Activated CD4-positive, alpha-beta memory T cell treated with anti-CD3 and anti-CD28 coated beads, Interleukin-2, amount 10 ng/mL, durations not matched to agents 7 days and 5 days (primary cell): ENCODE measurements at places on chromosomes 3 and 15.

DNA sequence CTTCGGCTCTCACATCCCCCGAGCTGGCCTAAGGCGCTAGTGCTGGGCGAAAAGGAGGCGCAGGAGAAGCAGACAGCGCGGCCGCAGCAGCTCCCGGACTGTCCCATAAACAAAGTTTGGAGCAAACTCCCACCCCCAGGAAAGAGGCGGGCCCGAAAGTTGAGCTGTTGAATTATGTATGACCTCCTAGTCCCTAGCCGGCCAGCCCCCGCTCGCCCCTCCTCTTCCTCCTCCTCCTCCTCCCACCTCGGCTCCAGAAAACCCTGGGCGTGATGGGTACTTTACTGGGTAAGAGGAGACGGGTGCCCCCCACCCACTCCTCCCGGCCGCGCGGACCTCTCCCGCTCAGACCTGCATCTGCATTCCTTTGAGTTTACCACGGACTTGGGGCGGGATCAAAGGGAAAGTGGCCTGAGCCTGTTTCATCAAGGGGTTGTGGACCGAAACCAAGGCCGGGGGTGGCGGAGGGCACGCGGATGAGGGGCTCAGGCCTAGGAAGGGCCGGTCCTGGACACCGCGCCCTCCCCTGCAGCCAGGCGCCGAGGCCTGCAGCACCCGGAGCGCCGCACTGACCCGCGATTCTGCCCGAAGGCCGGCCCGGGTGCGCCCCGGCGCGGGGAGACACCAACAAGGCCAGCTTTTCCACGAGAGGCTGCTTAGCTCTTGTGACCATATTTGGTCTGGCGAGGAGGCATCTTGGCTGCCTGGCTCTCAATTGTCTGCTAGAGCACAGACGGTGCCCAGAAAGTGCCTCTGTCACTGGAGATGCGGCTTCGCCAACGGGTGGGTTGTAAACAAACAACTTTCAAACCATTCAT is at the start of gene WWTR1:
Gene WWTR1 (minus strand): TSS at position 100 of the 818 bp plus-strand sequence. CDS start 719 bp downstream, outside the sequence.
- peak; percentile 58 for DNase-seq

- DNase-seq, result no peak
Measured at GRCh38 chr3:146133441-146133840, 27.5 kb downstream of the PLOD2 start.

DNA sequence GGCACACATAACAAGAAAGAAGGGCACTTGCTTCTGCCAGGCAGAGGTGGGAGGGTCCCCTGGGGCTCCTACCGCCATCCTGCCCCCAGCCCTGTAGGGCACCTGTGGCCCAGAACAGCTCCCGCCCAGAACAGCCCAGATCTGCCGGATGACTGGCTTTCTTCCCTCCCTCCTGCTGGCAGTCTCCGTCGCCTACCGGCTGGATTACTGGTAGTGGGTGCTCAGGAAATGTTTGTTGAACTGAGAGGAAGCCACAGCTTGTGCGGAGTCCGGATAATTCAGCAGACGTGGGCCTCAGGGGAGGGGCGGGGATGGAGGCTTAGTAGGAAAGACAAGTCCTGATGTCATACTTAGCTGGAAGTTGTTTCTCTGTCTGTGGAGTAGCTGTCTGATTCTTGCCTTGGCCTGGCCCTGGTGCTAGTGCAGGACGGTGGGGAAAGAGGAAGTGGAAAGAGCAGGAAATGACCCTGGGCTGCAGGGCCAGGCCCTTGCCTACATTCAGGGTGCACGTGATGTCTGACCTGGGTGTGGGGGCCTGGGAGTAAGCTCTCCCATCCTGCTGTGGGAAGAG is 6.7 kb downstream of the CCDC9B start:
- DNase-seq, result no peak

DNA sequence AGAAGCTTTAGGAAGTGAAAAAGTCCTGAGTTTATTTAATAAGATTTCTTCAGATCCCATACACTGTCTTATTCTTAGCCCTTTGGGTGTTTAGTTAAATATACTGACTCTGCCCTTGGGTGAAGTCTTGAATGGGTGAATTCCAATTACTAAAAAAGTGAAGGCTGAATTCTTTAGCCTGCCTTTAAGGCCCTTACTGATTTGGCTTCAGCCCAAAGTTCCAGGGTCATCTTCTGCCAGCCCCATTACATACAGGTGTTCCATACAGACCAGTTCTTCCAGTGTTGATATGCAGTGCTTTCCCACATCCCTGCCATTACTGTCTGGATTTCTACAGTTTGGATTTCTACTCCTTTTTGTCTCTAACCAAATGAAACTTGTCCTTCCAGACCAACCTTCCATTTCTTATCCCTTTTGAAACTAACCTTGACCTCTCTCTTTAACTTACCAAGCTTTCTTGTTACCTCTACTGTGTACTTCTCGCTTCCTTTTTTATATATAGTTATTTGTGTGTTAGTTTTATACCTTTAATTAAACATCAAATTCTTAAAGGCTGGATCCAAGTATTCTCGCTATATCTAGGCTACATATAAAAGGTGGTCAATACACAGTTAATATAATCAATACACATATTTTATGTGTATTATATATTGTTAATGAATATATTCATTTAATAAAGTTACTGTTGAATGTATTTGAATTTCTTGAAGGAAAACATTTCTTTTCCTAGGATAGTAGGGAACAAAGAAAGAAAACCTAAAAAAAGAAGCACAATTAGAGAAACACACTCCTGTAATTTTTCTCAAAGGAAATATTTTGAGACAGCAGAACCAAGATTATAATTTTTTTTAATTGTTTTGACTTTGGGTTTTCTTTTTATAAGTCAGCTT is 15.0 kb downstream of the MBNL1 start:
- DNase-seq, result no peak

- DNase-seq, result no peak
Measured at GRCh38 chr3:141355242-141355641, 13.1 kb upstream of the ZBTB38 start.

- no peak for DNase-seq
Measured at GRCh38 chr3:130384476-130385025, 39.1 kb downstream of the COL6A5 start.

DNA sequence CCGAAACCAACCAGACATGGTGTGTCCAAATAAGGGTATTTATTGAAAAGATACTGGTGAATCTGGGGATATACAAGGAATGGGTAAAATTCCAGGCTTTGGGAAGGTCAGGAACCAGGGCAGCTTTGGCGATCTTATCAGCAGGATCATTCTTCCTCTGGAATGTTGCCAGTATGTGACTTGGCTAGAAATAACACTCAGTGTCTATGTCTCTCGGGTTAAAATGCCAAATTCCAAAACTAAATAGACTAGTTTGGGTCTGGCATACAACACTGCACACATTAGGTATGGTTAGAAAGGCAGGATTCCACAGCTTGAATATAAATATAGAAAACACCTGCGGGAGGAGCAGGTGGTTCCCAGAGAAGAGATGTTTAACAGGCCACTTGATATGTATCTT is 220.2 kb upstream of the CD96 start:
- DNase-seq, result no peak

GRCh38 chr15:38059665-38060064 is 125.2 kb downstream of the TMCO5A start:
- no peak for DNase-seq

- DNase-seq, result no peak
Measured at GRCh38 chr3:181739628-181740027, 27.9 kb downstream of the SOX2 start.

GRCh38 chr3:16334909-16335308 is 69.9 kb downstream of the OXNAD1 start:
- DNase-seq, result no peak

- no peak for DNase-seq
Measured at GRCh38 chr3:72127844-72128243, 342.9 kb upstream of the PROK2 start.

DNA sequence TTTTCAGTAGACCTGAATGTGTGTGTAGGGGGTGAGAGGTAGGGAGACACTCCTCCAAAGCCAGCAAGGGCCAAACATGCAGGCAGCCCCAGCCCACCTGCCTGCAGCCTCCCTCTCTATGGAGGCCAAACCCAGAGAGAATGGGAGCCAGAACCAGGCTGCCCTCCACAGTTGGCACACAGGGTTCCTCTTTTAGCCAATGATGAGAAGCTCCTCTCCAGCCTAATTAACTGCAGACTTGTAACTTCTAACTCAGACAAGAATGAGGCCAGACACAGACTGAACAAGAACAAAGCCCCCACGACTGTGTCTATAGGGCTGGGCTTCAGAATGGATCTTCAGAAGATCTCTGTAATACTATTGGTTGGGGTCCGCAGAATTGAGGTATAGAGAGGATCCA is 12.3 kb upstream of the TLE3 start:
- DNase-seq, result no peak

- DNase-seq, result no peak
Measured at GRCh38 chr15:51343466-51343865, 2.0 kb downstream of the GLDN start.

DNA sequence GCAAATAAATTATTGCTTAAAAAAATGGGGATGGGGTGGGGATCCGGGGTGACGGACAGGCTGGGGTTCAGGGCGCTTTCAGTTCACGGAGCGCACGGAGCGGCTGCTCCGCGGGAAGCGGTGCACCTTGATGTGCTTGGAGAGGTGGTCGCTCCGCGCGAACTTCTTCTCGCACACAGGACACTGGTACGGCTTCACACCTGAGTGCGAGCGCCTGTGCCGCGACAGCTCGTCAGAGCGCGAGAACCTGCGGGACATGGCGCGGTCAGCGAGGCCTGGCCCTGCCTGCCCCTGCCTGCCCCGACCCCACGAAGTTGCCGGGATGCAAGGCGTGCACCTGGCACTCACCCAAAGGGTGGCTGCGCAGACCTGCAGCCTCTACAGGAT is 13.6 kb downstream of the KLF15 start:
- peak; percentile 4 for DNase-seq

DNA sequence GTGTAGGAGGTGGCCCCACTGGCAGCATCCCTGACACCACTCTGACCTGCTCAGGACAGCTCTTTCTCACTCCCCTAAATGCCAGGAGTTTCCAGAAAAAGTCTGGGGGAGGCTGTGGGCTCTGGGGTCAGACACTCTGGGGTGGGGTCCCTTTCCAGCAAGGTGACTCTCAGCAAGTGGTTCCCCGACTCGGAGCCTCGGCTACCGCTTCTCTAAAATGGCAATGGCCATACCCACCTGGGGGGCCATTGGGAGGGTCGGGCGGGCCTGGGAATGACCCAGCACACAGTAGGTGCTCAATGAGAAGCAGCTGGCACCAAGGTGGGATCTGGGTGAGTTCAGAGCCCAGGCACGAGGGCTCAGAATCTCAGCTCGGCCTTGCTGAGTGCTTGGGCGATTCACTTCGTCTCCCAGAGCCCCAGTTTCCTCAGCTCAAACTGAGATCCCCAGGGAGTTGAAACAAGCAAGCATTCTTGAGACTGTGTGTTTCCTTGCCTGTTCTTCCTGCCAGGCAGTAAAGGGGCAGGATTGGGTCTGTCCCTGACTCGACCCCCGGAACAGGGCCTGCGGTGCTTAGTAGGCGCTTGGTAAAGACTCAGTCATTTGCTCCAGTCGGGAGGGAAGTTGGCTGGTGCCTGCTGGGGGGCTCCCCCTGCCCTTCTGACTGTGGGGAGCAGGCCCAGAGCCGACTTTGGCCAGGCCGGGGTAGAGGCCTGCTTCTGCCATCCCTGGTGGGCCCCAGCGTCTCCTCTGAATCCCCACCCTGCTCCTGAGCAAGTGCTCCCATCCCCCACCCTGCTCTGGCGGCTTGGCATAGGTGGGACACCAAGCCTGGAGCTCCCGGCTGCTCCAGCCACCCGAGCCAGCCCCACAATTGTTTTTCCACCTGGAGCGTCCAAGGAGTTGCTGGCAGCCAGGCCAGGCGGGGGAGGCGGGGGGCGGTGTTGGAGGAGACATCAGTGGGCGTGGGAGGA is 32.9 kb upstream of the FBLN2 start:
- no peak for DNase-seq

DNA sequence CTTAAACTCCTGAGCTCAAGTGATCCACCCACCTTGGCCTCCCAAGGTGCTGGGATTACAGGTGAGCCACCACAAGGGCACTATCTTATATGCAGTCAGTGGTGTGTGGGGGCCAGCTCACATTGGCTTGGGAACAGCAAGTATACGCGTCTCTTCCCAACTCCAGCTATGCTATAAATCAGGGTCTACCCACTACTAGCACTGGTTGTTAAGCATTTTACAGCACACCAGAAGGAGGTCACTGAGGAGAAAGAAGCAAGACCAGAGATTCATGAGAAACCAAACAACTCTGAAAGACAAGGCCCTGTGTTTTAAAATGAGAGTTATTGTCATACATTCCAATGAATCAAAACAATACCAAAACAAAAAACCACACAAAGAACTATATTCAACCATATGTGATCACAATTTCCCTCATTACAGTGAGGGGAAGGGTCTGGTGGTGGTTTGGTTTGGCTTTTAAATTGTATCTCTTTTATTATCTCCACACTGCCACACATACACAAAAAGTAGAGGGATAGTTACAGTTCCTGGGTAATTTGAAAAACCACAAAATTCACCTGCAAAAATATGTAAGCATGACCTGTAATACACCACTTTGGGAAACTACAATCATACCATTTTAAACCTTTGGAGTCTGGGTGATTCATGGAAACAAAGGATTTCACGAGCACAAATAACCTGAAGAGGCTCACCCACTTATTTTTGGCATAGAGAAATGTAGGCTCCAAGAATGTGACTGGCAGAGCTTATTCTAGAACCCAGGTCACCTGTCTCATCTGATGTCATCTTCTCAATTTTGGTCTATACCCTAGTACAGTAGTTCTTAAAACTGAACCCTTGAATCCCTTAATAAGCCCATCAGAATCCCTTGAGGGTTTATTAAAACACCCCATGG is 5.2 kb downstream of the MAGI1 start:
- DNase-seq, result no peak

- no peak for DNase-seq
Measured at GRCh38 chr15:99999282-100000070, 266.2 kb upstream of the LYSMD4 start.

GRCh38 chr3:105944276-105944675 is 75.5 kb upstream of the CBLB start:
- no peak for DNase-seq

DNA sequence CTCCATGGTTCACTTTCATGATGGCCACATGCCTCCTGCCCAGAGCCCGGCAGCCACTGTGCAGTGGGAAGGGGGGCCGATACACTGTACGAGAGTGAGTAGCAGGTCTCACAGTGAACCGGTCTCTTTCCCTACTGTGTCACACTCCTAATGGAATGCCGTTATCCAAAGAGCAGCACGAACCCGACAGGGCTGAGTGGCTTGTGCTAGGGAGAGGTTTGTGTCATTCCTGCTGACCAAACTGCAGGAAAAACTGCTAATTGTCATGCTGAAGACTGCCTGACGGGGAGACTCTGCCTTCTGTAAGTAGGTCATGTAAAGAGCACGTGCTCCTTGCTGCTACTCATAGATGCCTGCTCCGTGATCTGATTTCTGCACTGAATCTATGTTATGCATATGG is 105.1 kb downstream of the ARPP21 start:
- no peak for DNase-seq

- no peak for DNase-seq
Measured at GRCh38 chr3:178275311-178275710, 260.9 kb upstream of the KCNMB2 start.

GRCh38 chr3:122132949-122133540 is 50.4 kb upstream of the CASR start:
- DNase-seq, result no peak

GRCh38 chr3:78610462-78611125 is 1157.2 kb downstream of the ROBO1 start:
- no peak for DNase-seq

GRCh38 chr3:134302674-134303073 is 52.0 kb upstream of the RYK start:
- no peak for DNase-seq

GRCh38 chr3:16606398-16606797 is 1.2 kb upstream of the DAZL start:
- DNase-seq, result no peak
